Head of caudate nucleus (tissue), 42 donors: ENCODE measurements at places on chromosomes 5 and 9.
A peak's percentile ranks its signal among the peaks of the same experiment; 100 is the strongest.

DNA sequence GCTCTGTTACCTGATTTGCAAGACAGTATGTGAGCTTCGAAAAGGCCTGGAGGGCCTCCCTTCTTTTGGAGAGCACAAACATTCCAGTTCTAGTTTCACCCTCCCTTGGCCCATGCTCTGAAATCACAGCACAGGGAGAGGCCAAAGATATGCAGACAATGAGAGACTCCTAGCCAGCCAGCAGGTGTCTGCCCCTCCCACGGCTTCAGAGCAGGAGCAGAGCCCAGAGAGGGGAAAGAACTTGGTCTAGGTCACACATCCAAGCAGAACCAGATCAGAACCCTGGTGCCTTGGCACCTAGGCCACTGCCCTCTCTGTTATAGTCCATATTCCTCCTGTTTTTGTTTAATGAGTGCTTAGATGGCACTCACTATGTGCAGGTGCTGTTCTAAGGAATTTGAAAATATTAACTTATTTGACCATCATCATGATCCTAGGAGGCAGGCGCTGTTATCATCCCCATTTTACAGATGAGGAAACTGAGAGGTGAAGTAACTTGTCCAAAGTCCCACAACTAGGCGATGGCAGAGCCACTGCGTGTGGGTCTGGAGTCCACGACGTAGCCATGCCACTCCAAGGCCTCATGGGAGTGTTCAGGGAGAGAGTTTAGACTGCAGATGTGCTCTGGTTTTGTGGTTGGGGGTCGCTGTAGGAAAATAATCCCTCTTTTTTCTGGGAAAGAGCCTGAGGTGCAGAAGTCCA is 27.2 kb downstream of the TMOD1 start:
- DNase-seq = no peak

DNA sequence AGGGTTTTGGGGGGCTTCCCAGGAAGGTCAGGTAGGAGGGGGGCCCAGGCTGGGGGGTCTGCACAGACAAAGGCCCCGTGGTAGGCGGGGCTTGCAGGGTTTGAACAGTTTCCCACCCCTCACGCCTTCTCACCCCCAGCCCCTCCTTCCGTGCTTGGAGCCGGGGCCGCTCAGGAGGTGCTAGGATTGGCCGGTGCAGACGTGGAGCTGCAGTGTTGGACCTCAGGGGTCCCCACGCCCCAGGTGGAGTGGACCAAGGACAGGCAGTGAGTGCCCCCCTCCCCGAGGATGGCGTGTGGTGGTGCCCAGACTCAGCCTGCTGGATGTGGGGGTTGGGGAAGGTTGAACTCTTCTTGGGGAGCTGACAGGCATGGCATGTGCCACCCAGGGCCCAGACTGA is 83.8 kb downstream of the HMCN2 start:
- no peak for DNase-seq

DNA sequence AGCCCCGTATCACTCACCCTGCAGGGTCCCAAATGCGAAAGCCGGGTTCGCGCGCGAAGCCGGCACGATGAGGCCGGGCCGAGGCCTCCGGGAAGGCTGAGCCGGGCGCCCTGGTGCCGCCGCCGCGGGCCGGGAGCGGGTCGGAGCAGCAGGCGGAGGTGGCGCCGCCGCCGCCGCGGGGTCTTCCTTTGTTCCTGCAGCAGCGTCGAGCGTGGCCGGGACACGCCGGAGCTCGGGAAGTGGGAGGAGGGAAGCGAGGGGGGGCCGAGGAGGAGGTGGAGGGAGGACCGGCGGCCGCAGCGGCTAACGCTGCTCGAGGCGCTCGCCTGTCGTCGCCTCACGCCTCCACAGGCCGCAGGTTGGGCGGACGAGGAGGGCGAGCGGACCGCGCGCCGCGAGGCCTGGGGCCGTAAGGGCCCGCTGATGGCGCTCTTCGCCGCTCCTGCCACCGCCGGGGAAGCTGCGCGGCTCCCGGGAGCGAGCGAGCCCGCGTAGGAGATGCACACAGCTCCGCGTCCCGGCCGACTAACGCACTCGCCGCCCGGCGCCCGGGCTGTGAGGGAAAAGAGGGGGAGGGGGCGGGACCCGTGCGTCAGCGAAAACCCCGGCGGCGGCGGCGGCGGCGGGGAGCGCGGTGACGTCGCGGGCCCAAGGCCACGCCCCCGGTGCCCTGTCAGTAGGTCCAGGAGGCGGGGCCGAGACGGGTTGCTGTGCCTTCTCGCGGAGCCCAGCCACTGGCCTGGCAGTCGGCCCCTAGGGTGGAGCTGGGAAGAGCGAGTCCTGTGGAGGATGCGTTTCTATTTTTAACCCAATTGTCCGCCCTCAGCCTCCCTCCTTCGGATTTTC is at the start of gene ZFAND5:
Gene ZFAND5, minus strand, starts transcription at position 530 of the 846 bp plus-strand sequence. CDS start 4,430 bp downstream, outside the sequence.
- DNase-seq = peak; percentile 98

DNA sequence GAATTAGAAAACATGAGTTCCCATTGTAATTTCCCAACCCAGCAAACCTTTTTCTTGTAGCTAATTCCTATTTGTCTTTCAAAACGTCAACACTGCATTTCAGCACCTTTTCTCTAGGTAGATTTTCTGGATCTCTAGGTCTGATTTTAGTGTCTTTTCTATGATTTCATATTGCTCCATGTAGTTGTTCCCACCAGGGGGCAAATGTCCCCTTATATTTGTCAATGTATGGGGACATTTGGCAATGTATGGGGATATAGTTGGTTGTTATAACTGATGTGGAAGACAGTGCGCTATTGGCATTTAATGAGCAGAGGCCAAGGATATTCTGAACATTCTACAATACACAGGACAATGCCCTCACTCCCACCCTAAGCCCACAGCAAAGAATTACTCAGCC is 273.9 kb upstream of the ADRA1B start:
- no peak for DNase-seq

- no peak for DNase-seq
These were observed 48.5 kb upstream of the ANKH start for GRCh38 chr5:14920121-14920520.

DNA sequence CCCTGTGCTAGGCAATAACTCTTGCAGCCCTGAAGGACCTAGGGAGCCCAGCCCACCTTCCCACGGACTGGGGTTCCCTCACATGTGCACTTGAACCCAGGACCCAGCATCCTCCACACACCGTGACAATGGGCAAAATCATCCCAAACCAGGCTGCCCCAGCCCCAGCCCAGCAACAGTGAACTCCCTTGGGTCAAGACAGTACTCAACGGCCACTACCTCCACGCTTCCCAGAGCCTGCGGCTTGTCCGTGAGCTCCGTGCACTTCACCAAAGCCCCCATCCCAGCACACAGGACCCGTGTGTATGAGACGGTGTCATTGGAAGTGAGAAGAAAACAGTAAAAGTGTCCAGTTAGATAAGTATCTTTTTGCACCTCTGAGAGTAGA is 55.8 kb downstream of the IPPK start:
- no peak for DNase-seq

DNA sequence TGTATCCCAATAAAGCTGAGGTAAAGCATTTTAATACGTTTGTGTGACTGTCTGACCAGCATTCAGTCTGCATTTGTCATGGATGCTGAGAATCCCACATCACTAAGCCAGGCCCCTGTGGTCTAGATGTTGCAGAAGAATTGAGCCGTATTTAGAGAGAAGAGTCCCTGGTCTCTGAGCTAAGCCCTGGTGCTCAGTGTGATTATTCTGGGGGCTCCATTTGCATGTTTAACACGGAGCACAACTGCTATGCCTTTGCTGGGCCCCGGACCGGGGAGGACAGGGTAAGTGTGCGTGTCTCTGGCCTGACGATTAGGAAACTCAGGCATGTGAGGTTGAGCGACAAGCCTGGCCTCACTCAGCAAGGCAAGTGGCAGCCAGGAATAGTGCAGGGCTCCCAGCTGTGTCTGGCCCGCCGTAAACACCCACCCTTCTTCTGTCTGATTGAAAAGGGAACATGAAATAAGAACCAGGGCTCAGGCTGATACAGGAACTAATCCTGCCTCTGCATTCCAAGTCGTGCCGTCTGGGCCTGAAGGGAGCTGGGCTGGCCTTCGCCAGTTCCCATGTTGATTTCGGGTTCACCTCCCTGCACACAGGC is 22.3 kb downstream of the FAM78A start:
- no peak for DNase-seq

- DNase-seq = no peak
These were observed 4.8 kb downstream of the CCL19 start for GRCh38 chr9:34686231-34686630.

DNA sequence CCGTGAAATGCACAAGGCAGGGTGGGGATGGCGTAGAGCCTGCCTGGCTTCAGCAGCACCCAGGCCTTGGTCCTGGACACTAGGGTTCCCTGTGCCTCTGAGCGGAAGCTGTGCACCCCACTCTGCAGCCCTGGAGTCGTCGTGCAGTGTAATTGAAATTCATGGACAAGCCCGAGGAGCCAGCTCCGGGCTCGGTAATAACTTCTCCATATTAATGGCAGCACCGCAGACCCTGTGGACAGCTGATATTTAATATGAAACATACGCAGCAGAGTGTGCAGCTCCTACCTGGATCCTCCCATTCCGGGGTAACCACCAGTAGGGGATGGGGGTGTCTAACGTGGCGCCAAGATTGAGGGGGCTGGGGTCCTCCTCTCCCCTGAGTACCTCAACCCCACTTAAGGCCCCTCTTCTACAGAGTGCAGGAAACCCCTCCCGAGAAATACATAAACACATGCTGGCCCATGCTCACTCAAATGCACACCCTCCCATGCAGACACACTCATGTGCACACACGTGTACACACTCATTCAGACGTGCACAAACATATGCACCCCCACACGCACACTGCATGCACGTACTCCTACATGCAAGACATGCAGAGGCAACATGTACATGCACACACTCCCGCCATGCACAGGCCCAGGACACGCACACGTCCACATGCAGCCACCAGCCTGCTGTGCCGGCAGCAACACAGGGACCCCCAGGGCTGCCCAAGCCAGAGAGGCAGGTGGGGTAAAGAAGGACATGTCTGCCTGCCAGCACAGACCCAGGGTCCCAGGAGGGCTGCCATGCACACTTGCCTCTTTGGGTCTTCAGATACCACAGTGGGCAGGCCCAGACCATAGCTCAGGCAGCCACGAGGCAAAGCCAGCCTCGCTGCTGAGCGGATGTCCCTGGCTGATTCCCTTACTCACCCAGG is 8.1 kb downstream of the ADAMTS2 start:
- DNase-seq = no peak

DNA sequence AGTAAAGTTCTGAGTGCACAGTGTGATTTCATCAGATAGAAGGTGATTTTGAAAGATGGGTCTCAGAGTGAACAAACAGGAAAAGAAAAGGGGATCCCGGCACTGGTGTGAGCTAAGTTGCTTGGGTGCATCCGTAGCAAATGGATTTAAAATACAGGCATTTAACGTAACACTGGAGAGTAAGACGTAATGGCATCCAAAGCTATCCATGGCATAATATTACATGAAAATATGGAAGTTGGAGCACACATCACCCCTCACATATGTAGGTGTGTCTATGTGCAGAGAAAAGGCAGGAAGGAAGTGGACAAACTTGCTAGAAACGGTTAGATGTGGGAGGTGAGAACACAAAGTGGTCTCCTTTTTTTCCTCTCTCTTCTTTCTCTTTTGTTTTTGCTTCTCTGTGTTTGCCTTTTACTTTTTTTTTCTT is 38.2 kb upstream of the SEMA4D start:
- DNase-seq = no peak

GRCh38 chr5:73654171-73654811 is 28.3 kb downstream of the ARHGEF28 start:
- DNase-seq = no peak

GRCh38 chr5:109688630-109688969 is 1.1 kb upstream of the MAN2A1 start:
- no peak for DNase-seq

DNA sequence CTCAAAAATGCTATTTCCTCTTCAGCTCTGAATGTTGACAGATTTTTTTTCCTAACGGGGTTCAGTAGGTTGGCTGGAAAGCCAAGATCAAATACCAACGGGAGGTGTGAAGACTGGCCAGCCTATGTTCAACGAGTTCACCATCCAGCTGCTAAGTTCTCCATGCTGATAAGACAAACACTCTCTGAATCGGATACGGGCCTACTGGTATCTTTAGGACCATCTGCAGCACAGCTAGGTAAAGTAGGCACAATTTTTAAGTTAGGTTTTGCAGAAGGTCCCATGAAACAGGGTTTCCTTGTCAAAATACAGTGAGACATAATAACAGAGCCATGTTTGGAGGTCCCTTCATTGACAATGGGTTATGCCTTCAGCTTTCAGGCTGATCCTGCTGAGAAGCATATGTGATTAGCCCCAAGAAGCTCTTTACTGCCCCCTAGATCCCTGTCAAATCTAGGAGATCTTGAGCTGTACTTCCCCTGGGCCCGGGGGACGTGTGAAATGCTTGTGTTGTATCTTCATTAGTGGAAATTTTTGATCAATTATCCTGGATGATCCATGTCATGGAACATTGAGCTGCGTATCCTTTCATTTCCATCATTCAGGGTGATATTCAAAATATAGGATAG is 60.6 kb downstream of the PGM5 start:
- DNase-seq = no peak

DNA sequence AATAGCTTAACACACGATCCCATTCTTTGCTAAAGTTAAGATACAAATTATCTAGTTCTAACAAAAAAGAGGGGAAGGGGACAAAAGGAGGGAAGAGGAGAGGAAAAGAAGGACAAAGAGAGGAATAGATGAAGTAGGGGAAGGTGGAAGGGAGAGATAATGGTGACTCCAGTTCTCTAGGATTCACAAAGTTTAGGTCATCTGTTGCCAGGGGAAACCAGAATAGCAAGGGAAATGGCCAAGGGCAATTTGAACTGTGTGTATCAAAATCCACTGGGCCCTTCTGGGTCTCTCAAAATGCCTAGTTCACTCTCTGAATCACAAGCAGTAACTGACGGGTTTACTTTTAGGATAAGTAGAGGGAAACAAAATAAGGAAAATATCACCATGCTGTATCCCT is 7.6 kb downstream of the SLC24A2 start:
- DNase-seq = no peak

DNA sequence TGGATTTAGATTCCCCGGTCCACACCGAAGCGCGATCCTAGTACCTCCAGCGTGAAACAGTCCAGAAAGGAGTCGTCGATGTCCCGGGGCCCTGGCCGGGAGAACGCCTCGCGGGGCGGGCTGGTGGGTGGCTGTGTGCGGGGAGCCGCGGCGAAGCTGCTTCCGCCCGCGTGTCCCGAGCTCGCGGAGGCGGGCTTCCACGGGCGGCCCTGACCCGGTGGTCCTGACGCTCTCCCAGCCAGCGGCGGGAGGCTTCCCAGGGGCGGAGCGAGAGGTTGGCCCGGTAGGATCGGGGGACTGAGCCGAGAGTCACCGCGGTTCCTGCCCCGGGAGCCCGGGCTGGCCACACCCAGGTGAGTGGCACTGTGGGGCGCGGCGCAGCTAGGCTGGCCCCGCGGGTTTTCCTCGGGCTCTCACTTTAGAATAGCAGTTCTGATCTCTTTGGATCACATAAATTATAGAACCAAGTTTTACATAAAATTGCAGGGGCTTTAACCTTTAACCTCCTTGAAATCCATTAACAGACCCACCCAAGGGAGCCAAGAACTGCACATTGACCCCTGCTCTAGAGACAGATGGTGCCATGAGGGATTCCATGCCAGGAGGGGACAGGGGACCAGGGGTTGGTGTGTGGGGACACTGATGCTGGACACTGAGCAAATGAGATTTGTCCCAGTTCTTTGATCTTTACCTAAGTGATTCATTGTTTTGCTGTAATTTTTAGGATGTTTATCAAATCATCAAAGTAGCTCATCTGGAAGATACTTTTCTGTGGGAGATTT is 29.2 kb upstream of the IL31RA start:
- no peak for DNase-seq

GRCh38 chr5:463301-463700 is 20.3 kb downstream of the EXOC3 start:
- no peak for DNase-seq

GRCh38 chr9:81116340-81117137 is 572.8 kb downstream of the TLE1 start:
- no peak for DNase-seq

GRCh38 chr9:80632041-80632440 is 1057.3 kb downstream of the TLE1 start:
- DNase-seq = no peak
